ENCODE measurements at places on chromosomes 7 and 10. TPM values are rescaled to one million over a fixed set of nuclear protein-coding genes. Genes with fewer than 3 reads are reported as not detected.

DNA sequence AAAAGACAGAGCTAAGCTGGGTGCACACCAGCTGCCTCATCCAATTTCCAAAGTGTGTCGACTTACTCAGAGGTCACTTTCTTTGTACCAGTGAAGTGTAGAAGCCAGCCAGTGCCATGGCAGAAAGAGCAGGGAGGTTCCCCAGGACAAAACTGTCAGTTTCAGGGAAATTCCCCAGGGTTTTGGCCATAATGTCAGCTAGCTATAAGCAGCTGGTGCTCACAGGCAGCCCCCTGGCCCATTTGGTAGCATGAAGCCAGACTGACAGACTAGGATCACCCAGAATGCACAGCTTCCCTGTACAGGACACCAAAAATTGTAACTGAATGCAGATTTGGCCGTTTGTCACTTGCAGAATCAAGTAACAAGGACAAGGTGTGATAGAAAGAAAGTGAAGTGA, 28.6 kb downstream of the MRPL32 start:
- no peak overlapping the region for H3K4me3 ChIP-seq
- no peak for DNase-seq
- no peaks in the 10 kb centered on the region for H3K4me1 ChIP-seq
- H3K27me3 ChIP-seq = no peaks in the 10 kb centered on the region

NUTM2E gene
- not detected for total RNA-seq

GRCh38 chr7:96691702-96692101, 17.9 kb downstream of the SEM1 start:
- no peaks in the 10 kb centered on the region for H3K27me3 ChIP-seq
- peaks cover 36% of the 10 kb centered on the region for H3K4me1 ChIP-seq
- peaks cover 5% of the 10 kb centered on the region for H3K36me3 ChIP-seq

GRCh38 chr7:69879989-69880388, 281.7 kb downstream of the AUTS2 start:
- no peaks in the 10 kb centered on the region for H3K27me3 ChIP-seq
- H3K36me3 ChIP-seq = no peaks in the 10 kb centered on the region

HOXA5 gene
- 0.24 TPM for total RNA-seq

GRCh38 chr10:29238523-29239135, 50.2 kb upstream of the LYZL1 start:
- no peaks in the 10 kb centered on the region for H3K4me1 ChIP-seq
- no peak for DNase-seq
- H3K27ac ChIP-seq = no peak overlapping the region
- no peaks in the 10 kb centered on the region for H3K27me3 ChIP-seq
- H3K36me3 ChIP-seq = no peaks in the 10 kb centered on the region

GRCh38 chr10:132906836-132907235, 35.5 kb downstream of the CFAP46 start:
- no peak for DNase-seq
- no peaks in the 10 kb centered on the region for H3K36me3 ChIP-seq
- H3K4me3 ChIP-seq = no peak overlapping the region
- H3K4me1 ChIP-seq = no peaks in the 10 kb centered on the region
- no peak overlapping the region for H3K27ac ChIP-seq
- no peaks in the 10 kb centered on the region for H3K27me3 ChIP-seq

GRCh38 chr10:71584902-71585563, 134.5 kb downstream of the C10orf105 start:
- H3K4me3 ChIP-seq = no peak overlapping the region
- no peaks in the 10 kb centered on the region for H3K4me1 ChIP-seq
- no peak overlapping the region for H3K27ac ChIP-seq
- DNase-seq = no peak
- no peaks in the 10 kb centered on the region for H3K36me3 ChIP-seq
